Colonic mucosa (tissue), 4 donors: ENCODE measurements at places on chromosomes 3 and 15. TPM values are rescaled to one million over a fixed set of nuclear protein-coding genes. Genes with fewer than 3 reads are reported as not detected.

ACOX2 gene
- 22.4 TPM for total RNA-seq

GPR149 gene
- not detected for total RNA-seq

DNA sequence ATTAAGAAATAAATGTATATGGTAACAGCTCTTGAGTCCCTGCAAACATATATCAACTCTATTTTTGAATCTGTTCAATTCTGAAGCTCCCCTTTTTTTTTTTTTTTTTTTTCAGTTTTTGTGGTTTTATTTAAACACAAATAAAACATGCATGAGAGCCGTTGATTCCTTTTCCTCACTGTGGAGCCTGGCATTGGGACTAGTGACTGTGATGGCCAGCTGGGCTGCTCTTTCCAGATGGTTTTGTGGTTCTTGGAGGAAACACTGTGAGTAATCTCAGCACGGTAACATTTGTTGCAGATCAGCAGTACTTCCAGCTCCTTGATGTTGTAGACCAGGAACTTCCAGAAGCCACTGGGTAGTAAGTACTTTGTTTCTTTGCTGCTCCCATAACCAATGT lies 15.9 kb downstream of the EMC7 start:
- no peaks in the 10 kb centered on the region for H3K36me3 ChIP-seq
- DNase-seq, result no peak
- no peak overlapping the region for H3K27ac ChIP-seq
- no peak overlapping the region for H3K4me3 ChIP-seq

DNA sequence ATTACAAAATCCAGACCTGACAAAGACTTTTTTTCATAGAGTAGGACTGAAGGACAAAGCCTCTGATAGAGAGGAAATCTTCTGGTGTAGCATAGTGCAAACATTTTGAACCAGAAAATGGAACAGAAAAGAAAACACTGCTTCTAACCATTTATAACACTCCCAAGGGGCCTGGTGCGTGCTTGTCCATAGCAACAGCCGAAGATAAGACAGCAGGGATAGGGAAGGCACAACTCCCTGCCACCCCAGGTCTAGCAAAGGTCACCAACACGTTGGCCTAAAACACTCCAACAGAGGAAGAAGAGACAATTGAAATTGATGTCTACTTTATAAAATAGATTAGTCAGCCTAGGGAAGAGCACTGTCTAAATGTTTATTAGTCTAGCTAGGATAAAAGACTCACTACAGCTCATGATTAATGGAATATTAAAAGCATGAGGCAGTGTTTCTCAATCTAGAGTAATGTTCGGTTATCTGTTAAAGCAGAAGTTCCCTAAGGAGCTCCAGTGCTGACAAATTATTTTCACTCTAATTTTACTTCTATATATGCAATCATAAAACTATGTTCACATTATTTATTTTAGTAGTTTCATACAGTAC lies 145.2 kb downstream of the P3H2 start:
- H3K4me3 ChIP-seq, result no peak overlapping the region
- DNase-seq, result no peak
- no peaks in the 10 kb centered on the region for H3K27me3 ChIP-seq
- no peak overlapping the region for H3K27ac ChIP-seq

- H3K4me3 ChIP-seq, result no peak overlapping the region
- no peak overlapping the region for H3K27ac ChIP-seq
- no peaks in the 10 kb centered on the region for H3K36me3 ChIP-seq
- DNase-seq, result no peak
- H3K27me3 ChIP-seq, result no peaks in the 10 kb centered on the region
These were observed 270.3 kb downstream of the RYR3 start for GRCh38 chr15:33581032-33581431.

DNA sequence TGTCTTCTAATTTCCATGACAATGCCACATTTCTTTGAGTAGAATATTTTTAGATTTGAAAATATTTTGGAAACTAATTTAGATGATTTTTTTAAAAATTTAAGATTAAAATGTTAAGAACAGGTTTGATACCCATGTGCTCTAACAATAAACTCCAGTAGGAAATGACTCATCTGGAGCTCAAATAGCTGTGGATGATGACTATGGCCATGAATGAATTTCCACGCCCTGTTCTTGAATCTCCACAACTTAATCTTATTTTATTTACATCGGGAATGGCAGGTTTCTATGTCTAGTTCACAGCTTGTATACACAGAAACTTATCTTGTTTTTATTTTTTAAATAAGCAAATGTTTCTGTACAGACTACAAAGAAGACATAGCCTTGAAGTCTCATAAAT lies 726.8 kb downstream of the NAALADL2 start:
- no peaks in the 10 kb centered on the region for H3K27me3 ChIP-seq
- DNase-seq, result no peak
- no peaks in the 10 kb centered on the region for H3K4me1 ChIP-seq
- no peak overlapping the region for H3K27ac ChIP-seq
- H3K4me3 ChIP-seq, result no peak overlapping the region
- no peaks in the 10 kb centered on the region for H3K36me3 ChIP-seq

ZMYND10 gene
- 0.37 TPM for total RNA-seq

ERC2 gene
- total RNA-seq, result 0.30 TPM

DNA sequence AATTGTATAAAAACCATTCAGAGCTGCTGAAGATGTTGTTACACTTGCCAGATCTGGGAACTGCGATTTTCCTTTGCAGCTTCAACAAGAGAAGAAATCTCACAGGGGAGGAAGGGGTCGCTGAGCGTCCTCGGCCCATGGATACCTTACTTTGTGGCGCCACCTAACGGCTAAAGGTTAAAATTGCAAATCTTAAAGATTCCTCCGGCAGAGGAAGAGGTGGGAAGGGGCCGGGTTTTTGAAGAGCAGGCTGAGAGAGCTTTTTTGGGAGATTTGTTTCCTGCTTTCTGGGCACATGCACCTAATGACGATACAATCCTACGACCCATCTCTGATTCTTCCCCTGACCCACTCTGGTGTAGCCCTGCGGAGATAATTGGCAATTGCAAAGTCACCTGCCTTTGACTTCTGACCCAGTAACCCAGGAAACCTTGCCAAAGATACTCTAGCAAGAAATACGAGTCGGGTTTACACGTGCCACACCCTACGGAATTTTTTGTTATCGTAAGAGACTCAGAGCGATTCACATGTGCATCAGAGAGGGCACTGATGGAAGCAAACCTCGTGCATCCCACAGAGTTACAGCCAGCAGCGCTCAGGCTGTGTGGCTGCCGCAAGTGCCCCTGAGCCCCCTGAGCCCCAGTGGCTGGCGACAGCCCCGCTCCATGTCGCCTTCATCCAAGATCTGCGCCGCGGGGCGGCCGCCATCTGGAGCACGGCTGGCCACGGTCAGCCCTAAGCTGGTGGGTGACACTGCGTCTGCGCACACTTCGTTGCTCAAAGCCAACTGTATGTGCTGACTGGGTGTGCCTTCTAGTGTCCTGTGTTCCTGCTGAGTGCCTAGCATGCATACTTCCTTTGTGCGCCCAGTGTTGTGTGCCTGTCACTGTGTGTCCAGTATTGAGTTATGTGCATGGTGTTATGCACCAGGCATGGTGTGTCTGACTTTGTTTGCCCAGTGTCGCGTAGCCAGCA lies 55.2 kb upstream of the CHRNA7 start:
- H3K36me3 ChIP-seq, result no peaks in the 10 kb centered on the region
- H3K4me3 ChIP-seq, result peak overlapping the region; percentile 35
- peak; percentile 60 for DNase-seq
- H3K27me3 ChIP-seq, result no peaks in the 10 kb centered on the region

GRCh38 chr15:56244038-56244810 lies 545 bp upstream of the RFX7 start:
- peak overlapping the region; percentile 43 for H3K4me3 ChIP-seq
- peak; percentile 70 for DNase-seq
- H3K27ac ChIP-seq, result peak overlapping the region; percentile 59

CCR2 gene
- 1.5 TPM for total RNA-seq
